ENCODE measurements at places on chromosomes 2 and 18. TPM values are rescaled to one million over a fixed set of nuclear protein-coding genes. Genes with fewer than 3 reads are reported as not detected.

The SP9 gene
- total RNA-seq = not detected

DNA sequence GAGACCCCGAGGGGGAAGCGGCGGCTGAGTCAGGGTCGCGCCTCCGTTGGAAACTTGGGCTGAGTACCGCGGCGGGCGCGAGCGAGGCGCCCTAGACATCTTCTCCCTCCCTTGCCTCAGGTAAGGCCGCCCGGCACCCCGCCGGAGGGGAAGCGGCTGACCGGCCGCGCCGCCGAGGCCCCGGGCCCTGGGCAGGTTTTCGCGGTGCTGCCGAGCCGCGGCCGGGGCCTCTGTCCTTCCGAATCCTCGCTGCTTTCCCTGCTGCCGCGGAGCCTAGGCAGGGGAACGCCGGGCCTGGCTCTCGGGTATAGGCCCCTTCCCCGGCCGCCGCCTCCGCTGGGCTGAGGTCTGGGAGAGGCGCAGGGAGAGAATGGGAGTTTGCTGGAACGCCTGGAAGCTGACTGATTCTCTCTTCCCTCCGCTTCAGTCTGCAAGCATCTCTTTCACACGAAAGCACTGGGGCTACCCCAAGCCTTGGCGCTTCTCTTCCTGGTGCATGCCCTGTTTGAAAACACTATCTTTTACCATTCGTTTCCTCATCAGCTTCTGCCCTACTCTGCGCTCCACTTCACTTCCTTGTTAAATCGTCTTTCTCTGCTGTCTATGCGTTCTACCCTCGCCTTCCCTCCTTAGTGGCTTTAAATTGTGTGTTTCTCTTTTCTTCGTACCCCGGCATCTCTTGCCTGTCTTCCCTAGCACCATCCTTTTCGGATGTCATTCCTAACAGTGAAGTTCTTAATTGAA, 652 bp downstream of the PPM1B start:
- no peak for DNase-seq

GRCh38 chr2:128980475-128980874, 661.8 kb upstream of the HS6ST1 start:
- DNase-seq = no peak

The FAM161A gene
- total RNA-seq = 2.4 TPM

The METTL5 gene
- total RNA-seq = 31.0 TPM

The MRO gene
- 6.1 TPM for total RNA-seq

- DNase-seq = no peak
Measured at GRCh38 chr2:135870571-135870970, 5.7 kb downstream of the MCM6 start.

DNA sequence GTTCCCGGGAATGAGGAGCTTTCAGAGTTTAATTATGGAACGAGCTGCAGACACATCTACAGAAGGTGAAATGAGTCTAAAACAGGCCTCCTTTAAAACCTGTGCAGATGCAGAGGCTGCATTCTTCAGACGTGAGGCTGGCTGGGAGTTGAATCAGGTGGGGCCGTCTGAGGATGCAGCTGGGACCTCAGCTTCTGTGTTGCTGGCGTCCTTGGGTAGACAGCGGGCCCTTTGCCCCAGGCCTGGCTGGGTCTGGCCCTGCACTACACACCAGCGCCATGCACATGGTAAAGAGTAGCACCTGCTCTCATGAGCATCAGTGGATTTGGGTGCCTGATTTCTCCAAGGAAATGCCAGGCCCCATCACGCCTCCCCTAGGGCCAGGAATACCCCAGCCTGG, 67.3 kb downstream of the TMEM18 start:
- no peak for DNase-seq

GRCh38 chr2:190791976-190792575, 88.5 kb upstream of the GLS start:
- no peak for DNase-seq

DNA sequence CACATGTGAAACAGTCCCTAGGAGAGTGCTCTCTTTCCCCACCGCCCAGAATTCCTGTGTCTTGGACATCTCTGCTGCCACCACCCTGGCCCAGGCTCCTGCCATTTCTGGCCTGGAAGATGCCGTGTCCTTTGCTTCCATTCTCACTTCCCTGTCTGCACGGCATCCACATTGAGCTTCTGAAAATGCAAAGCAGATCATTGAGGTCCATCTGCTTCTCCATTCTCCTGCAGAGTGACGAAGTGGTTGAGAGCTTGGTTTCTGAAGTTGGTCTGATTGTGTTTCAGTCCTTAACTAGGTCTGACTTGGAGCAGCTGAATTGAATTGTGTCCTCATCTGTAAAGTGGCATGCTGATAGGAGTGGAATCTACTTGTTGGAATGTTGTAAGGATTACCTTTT, 98.7 kb upstream of the MGAT5 start:
- DNase-seq = no peak

The ZNF519 gene
- 8.9 TPM for total RNA-seq

- DNase-seq = peak; percentile 71
Measured at GRCh38 chr2:239308661-239309397, 92.0 kb downstream of the HDAC4 start.

DNA sequence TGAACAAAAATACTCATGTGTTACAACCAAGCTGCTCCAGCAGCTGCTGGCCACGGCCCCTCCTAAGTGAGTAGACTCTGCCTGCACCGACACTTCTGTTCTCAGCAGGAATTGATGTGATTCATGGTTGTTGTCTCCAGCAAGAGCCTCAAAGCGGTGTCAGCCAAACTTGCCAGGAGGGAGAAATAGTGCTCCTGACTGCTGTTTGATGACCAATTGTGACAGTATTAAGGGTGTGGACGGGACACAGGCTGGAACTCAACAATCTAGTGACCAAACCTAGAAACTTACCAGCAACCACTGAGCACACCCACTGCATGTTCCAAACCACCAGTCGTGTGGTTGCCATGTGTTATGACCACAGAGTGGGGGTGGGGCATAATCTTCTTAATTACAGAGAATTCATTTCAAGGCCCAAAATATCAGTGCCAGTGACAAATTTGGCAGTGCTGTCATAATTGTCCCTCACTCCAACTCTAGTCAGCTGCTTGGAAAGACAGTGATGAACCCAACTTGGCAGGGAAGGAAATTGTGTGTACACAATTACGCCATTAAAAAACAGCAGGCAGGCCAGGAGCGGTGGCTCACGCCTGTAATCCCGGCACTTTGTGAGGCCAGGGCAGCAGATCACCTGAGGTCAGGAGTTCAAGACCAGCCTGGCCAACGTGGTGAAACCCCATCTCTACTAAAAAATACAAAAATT, 30.4 kb downstream of the FBLN7 start:
- DNase-seq = no peak

GRCh38 chr18:3177902-3178687, 41.7 kb downstream of the MYOM1 start:
- DNase-seq = peak; percentile 85

The ALK gene
- not detected for total RNA-seq

- no peak for DNase-seq
Measured at GRCh38 chr2:26477911-26478253, at the start of gene OTOF. TSS of gene OTOF (minus strand) at chr2:26478124.

DNA sequence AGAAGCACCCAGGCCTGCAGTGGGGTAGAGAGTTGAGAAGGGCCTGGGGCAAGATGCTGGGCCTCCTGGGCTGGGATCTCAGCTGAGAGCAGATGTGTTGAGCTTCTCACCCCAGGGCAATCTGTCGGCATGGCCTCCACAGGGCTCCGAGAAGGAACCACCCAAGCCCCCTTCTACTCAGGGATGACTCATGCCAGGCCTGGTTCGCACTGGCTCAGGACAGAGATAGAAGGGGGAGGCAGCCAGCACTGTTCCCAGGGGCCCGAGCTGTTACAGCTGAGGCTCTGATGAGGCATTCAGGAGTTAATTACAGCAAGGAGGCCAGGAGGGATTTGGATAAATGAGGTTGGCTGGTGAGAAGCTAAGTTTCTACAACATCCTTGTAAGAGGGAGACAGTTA, 62.5 kb downstream of the CENPO start:
- DNase-seq = peak; percentile 50

DNA sequence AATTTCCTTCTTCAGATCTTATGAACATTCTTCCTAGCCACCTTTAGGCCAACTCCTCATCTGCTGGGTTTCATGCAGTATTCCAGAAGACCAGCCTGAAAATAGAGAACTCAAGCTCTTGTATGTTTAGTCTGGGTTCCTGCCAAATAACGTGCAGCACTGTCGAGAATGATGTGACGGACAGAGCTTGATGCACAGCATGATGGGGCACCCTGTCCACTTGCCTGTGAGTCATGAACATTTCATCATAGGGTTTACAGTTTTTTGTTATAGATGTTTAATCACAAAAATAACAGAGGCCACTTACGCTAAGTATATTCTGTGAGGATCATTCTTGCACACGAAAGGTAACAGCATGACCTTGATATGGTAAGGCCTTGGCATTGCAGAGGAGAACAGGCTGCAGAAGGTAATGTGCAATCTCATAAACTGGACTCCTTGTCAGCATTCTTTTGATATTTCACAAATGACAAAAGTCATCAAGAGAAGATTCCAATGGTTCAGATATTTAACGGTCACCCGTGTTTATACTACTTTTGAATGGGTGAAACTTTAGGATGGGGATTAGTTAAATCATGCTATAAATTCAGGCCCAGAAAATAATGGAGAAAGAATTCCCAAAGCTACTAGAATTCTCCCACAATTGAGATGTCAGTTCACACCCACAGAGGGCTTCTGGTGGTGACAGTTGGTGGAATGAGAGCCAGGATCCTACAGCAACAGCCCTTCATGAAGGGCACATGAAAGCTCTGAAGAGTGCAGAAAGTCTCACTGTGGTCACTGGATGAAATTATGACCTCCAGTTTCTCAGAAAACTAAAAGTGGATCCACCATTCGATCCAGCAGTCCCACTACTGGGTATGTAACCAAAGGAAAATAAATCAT, 396.1 kb upstream of the RAB12 start:
- DNase-seq = no peak

GRCh38 chr2:69902213-69902922, 8.6 kb downstream of the SNRNP27 start:
- DNase-seq = peak; percentile 88

The CBLN2 gene
- not detected for total RNA-seq

The EMILIN2 gene
- 28.1 TPM for total RNA-seq

The PDE11A gene
- total RNA-seq = 0.22 TPM

DNA sequence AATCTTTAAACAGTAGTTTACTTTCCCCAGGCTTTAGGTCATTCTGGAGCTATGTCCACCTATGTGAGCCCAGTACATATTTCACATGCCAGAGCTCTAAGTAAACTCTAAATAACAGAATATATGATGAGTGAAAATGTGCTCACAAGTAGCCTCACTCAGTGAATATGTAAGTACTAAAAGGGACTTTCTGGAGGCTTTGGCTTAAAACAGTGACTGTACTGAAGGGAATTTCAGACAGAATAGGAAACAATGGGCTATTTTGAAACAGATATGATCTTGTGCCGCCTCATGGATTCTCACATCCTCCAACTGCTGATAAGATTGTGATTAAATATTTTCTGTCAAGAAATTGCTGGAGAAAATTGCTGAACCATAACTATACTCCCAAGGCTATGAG, 747.9 kb downstream of the SOCS6 start:
- no peak for DNase-seq

DNA sequence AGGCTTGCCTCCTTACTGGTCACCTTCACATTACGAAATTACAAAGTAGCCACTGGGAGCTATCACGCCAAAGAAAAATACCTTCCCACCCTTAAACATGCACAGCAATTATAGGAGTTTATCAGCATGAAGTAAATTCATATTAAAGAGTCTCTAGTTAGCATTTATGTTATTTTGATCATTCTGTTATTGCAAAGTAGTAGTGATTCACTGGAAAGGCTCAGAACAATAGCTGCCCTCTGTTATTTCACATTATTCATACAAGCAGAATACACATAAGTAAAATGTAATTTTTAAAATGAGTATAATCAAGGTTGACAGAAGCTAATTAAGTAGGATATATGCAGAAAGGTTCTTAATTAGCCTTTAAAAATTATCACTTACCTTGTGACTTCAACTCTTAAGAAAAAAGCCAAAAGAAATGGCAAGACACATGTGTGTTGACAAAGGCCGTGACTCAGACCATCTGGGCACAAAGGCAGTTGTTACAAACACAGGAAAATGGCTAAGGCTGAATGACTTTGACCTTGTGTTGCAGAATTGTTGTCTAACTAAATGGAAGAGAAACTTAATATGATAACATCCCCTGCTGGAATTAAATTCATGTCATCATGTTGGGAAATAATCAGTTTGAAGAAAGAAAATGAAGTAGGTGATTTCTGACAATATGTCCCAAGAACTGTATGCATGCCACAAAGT, 108.3 kb downstream of the ARL6IP6 start:
- DNase-seq = no peak
